ENCODE measurements at places on chromosomes 5 and 9. TPM values are rescaled to one million over a fixed set of nuclear protein-coding genes. Genes with fewer than 3 reads are reported as not detected.

GRCh38 chr9:129109537-129109903, 1.1 kb downstream of the CRAT start:
- peak overlapping the region; percentile 93 for H3K27ac ChIP-seq
- no peak for DNase-seq
- H3K27me3 ChIP-seq: no peaks in the 10 kb centered on the region

GRCh38 chr5:173953528-173954090, 35.4 kb upstream of the C5orf47 start:
- H3K27ac ChIP-seq: peak overlapping the region; percentile 54
- no peak for DNase-seq
- peaks cover 11% of the 10 kb centered on the region for H3K4me1 ChIP-seq
- no peak overlapping the region for H3K4me3 ChIP-seq
- H3K27me3 ChIP-seq: no peaks in the 10 kb centered on the region
- peaks cover 40% of the 10 kb centered on the region for H3K36me3 ChIP-seq

Gene SERF1A
- total RNA-seq: 9.3 TPM

DNA sequence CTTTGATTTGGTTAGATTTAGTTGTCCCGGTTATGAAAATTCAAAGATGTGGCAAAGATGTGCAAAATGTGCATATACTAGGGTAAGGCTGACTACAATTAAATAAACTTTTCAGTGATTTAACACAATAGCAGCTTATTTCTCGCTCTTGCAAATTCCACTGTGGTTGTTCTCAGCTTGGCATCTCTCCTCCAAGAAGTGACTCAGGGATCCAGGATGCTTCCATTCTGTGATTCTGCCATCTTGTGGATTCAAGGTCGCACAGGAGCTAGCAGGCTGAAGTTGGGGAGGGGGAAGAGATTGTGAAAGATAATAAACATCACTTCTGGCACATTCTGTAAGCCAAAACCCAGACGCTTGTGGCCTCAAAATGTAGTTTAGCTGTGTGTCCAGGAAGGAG, 60.1 kb upstream of the TGFBR1 start:
- H3K4me3 ChIP-seq: no peak overlapping the region
- no peak for DNase-seq
- H3K36me3 ChIP-seq: no peaks in the 10 kb centered on the region

DNA sequence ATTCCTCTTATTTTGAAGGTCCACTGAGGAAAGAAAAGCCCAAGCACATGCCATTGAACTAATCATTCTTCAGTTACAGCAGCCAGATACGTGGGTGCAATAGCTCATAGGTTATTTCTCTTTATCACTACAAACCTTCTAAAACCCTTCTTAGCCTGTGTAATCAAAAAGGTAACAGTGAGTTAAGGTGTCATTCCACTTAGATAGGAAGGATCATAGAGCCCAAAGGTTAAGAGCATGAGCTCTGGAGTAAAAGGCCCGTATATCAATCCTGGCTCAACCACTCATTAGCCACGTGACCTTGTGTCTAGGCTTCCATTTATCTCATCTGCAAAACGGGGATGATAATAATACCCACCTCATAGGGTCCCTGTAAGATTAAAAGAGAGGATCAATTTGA, 2.7 kb downstream of the GPX8 start:
- no peak for DNase-seq
- no peak overlapping the region for H3K4me3 ChIP-seq
- no peaks in the 10 kb centered on the region for H3K36me3 ChIP-seq

Gene MZB1
- total RNA-seq: 1.5 TPM

Gene PLPP1
- total RNA-seq: 86.3 TPM

- H3K27ac ChIP-seq: no peak overlapping the region
- no peak for DNase-seq
- H3K4me1 ChIP-seq: no peaks in the 10 kb centered on the region
Observed at GRCh38 chr5:179991106-179991505, 80.5 kb downstream of the RNF130 start.

GRCh38 chr9:76037587-76038225, 147.2 kb downstream of the PCSK5 start:
- no peaks in the 10 kb centered on the region for H3K4me1 ChIP-seq
- no peak for DNase-seq
- no peak overlapping the region for H3K4me3 ChIP-seq
- H3K36me3 ChIP-seq: no peaks in the 10 kb centered on the region
- H3K27me3 ChIP-seq: no peaks in the 10 kb centered on the region
- no peak overlapping the region for H3K27ac ChIP-seq

Gene EGFLAM
- 2.2 TPM for total RNA-seq

Gene PPP1R26
- total RNA-seq: 36.7 TPM

DNA sequence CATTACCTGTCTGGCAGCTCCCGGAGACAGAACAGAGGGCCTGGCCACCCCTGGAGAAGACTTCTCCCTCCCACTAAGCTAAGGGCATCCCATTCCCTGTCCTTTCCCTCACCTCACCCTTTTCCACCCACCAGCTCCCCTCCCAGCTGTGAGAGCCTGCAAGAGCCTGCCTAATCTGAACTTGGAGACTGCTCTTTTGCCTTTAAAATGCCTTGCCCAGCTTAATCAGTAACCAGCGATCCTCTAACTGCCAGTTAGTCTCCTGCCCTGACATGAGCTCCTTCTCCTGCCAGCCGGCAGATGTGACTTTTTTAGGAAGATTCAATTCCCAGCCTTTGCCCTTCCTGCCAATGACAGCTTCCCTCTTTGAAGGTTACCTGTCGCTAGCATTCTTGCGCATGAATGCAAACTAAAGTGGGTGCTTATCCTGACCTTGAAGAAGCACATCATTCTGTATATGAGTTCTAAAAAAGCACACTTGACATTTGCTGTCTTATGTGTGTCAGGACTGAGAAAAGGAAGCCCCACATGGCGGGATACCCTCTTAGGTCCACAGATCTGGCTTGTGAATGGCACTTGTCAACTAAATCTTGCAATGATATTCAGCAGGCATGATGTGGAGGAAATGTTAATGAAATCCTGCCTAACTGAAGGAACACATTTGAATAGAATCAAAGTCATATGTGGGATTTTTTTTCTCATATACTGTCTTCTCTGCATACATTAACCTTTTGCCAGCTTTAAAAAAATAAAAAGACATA, 411.2 kb upstream of the SLC30A5 start:
- H3K27ac ChIP-seq: no peak overlapping the region
- no peaks in the 10 kb centered on the region for H3K36me3 ChIP-seq
- H3K4me1 ChIP-seq: no peaks in the 10 kb centered on the region
- H3K27me3 ChIP-seq: no peaks in the 10 kb centered on the region

- no peaks in the 10 kb centered on the region for H3K36me3 ChIP-seq
- no peaks in the 10 kb centered on the region for H3K27me3 ChIP-seq
- H3K27ac ChIP-seq: no peak overlapping the region
- H3K4me1 ChIP-seq: no peaks in the 10 kb centered on the region
Observed at GRCh38 chr5:12672141-12672540, 767.9 kb upstream of the CTNND2 start.

Gene FOXD4L5
- not detected for total RNA-seq

- DNase-seq: no peak
- no peaks in the 10 kb centered on the region for H3K4me1 ChIP-seq
- no peak overlapping the region for H3K4me3 ChIP-seq
- no peaks in the 10 kb centered on the region for H3K27me3 ChIP-seq
Observed at GRCh38 chr5:58674711-58675110, 91.8 kb downstream of the RAB3C start.

DNA sequence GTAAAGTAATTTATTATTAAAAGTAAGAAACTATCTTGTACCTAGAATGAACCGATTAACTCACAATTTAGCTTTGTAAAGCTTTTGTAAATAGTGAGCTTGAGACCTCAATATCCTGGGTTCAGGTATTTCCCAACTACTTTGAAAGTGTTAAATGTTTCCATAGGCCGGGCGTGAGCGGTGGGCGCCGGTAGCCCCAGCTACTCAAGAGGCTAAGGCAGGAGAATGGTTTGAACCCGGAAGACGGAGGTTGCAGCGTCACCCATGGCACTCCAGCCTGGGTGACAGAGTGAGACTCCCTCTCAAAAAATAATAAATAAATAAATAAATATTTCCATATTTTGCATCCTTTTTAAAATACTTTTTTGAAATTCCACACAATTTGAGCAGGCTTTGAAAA, 1.5 kb upstream of the ANKH start:
- no peak overlapping the region for H3K4me3 ChIP-seq
- H3K36me3 ChIP-seq: no peaks in the 10 kb centered on the region
- DNase-seq: peak; percentile 65
- H3K4me1 ChIP-seq: peaks cover 13% of the 10 kb centered on the region

- no peaks in the 10 kb centered on the region for H3K27me3 ChIP-seq
- DNase-seq: no peak
- H3K27ac ChIP-seq: peak overlapping the region; percentile 16
- no peaks in the 10 kb centered on the region for H3K36me3 ChIP-seq
Observed at GRCh38 chr9:94929369-94929756, 202.9 kb downstream of the AOPEP start.

DNA sequence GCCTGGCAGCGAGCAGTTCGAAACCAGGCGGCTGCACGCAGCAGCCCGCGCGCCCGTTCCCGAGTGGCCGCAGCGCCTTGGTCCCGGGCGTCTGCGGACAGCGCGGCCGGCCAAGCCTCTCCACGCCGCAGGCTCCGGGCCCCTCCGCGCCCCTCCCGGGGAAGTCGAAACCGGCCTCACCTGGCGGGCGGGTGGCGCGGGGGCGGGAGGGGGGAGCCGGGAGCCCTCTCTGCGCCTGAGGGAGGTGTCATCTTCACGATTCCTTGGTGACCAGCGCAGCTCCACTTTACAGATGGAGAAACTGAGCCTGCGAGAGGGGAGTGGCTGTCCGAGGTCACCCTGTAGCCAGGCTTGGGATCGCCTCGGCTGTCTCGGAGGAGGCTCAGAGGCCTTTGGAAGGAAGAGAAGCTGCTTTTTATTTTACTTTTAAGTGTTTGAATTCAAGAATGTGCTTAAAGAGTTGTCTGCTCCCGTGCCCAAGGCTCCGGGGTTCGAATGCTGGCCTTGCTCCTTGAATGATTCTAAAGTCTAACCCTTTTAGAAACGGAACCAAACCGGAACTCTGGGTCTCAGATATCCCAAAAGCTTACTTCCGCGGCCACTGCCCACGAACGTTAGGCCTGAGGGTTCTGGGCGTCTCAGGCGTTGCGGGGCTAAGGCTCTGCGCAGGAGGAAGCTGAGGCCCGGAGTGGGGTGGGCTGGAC, 662 bp downstream of the SUSD3 start:
- H3K4me3 ChIP-seq: peak overlapping the region; percentile 59
- H3K27me3 ChIP-seq: no peaks in the 10 kb centered on the region
- peaks cover 23% of the 10 kb centered on the region for H3K4me1 ChIP-seq
- peak overlapping the region; percentile 55 for H3K27ac ChIP-seq
- DNase-seq: no peak

- no peaks in the 10 kb centered on the region for H3K4me1 ChIP-seq
- H3K27ac ChIP-seq: no peak overlapping the region
- peak; percentile 3 for DNase-seq
- H3K27me3 ChIP-seq: no peaks in the 10 kb centered on the region
- no peak overlapping the region for H3K4me3 ChIP-seq
Observed at GRCh38 chr9:121830441-121831140, 179.2 kb downstream of the DAB2IP start.

- DNase-seq: peak; percentile 37
- no peak overlapping the region for H3K27ac ChIP-seq
- H3K4me3 ChIP-seq: no peak overlapping the region
- H3K4me1 ChIP-seq: no peaks in the 10 kb centered on the region
- no peaks in the 10 kb centered on the region for H3K36me3 ChIP-seq
- H3K27me3 ChIP-seq: no peaks in the 10 kb centered on the region
Observed at GRCh38 chr9:90038763-90039162, 434.0 kb downstream of the GADD45G start.

- no peaks in the 10 kb centered on the region for H3K36me3 ChIP-seq
- no peak overlapping the region for H3K27ac ChIP-seq
- H3K27me3 ChIP-seq: no peaks in the 10 kb centered on the region
- no peak overlapping the region for H3K4me3 ChIP-seq
Observed at GRCh38 chr9:116064970-116065369, 88.6 kb upstream of the PAPPA start.

Gene HACD4
- total RNA-seq: 17.7 TPM

- no peaks in the 10 kb centered on the region for H3K36me3 ChIP-seq
- H3K4me1 ChIP-seq: no peaks in the 10 kb centered on the region
- H3K4me3 ChIP-seq: no peak overlapping the region
- no peak for DNase-seq
- H3K27me3 ChIP-seq: no peaks in the 10 kb centered on the region
- no peak overlapping the region for H3K27ac ChIP-seq
Observed at GRCh38 chr5:111935835-111936234, 178.8 kb upstream of the NREP start.
